ENCODE measurements at places on chromosomes 6 and 20.

DNA sequence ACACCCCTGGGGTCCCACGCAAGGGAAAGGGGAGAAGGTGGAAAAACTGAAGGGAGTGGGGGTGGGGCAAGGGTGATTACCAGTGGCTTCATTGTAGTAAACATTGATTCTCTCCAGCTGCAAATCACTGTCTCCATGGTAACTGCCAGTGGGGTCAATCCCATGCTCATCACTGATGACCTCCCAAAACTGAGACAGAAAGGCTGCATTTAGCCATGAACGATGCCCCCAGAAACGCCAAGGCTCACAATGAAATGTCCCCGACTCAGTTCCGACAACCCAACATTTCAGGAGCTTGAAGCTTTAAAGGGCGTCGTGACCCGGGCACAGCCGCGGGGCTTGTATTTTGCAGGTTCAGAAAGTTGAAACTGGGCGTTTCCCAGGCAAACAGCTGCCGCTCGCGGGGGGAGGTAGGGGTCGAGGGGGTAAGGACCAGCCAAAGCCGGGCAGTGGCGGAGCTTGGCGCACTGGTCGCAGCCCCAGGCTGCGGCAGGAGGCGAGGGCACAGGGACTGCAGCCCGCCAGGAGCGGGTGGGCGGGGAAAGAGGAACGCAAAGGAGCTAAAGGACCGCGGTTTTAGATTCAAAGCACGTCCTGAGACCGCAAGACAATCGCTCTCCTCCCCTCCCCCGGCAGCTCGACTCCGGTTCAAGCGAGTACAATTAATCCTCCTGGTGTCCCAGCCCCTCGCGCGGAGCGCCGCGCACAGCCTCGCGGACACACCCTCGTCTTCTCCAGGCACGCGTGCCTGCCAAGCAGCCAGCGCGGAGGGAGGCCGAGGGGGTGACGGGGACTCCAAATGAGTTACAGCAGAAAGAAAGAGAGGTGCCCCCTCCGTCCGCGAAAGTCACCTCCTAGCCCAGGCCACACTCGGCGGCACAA, 731 bp downstream of the TUBB2B start:
- peak; percentile 57 for DNase-seq

DNA sequence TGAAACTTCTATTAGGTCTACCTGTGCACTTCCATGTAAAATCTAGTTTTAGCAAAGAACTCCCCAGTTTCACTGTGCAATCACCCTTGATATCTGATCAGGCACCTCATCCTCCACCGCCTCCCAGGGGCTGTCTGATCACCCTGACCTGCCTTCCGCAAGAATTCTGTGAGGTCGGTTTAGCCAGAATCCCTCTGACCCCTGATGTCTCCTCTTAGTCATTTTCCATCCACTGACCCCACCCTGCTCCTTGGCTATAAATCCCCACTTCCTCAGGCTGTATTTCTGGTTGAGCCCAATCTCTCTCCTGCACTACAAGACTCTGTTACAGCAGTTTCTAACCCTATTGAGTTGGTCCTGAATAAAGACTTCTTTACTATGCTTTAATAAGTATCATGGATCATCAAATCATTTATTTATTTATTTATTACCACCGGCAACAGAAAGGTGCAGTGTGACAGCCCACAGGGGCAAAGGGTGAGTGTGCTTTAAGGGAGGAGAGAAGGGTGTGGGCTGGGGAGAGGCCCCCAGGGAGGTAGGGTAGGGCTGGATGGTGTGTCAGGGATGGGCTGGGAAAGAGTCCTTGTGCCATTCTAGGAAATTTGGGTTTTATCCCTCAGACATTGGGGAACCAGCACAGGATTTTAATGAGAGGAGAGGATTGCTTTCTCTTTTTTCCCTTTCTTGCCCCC, 11.2 kb upstream of the SERPINB6 start:
- DNase-seq: no peak

DNA sequence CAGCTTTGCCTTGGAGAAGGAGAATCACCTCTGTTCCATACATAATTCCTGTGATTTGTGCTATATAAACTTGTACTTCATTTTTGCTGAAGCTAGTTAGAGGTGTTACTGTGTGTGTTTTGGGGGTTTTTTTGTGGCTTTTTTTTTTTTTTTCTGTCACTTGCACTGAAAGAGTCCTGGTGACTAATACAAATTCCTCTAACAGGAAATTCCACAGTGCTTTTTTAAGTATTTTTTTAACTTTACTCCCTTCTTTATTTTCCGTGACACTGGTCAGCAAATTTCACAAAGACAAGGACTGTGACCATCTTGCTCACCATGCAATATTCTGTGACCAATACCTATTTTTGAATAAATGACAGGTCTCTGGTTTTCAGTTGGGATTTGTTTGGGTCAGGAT, 110.5 kb downstream of the ISM1 start:
- peak; percentile 43 for DNase-seq

- no peak for DNase-seq
Measured at GRCh38 chr20:52746190-52746589, 226.0 kb upstream of the TSHZ2 start.

DNA sequence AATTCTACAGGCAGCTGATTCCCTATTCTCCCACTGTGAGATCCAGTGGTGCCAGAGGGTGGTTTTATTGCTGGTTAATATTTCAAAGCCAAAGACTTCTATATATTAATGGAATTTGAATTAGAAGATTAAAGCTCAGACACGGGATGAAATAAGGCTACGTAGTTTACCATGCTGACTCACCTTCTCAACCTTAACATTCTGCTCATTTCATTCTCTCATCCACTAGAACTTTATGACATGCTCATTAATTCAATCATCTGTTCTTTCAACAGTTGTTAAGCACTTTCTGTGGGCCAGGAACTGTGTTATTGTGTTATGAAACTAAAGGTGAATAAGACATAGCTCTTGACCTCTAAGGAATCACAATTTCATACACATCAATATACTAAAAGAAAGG, 456.9 kb upstream of the MAP3K7 start:
- DNase-seq: no peak

DNA sequence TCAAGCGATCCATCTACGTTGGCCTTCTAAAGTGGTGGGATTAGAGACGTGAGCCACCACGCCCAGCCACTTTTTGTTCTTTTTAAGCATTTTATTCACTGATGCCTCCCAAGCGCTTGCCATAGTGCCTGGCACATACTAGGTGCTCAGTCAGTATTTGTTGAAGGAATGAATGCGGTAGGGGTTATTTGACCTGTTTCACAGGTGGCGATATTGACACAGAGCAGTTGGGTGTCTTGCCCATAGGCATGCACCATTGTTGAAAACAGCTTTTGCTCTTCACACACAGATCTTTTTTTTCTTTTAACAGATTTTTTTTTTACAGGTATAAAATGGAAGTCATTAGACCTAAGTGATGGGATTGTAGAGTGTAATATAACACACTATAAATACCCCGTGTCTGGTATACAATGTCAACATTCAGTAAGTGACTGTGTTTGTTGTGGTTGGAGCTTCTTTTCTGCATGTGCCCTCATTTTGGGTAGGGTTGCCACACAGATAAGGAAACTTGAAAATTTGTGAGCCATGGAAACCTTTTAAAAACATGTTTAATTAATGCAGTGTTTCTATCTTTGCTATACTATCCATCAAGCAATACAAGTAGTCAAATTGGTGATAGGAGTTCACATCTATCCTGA, 24.8 kb downstream of the RREB1 start:
- no peak for DNase-seq

DNA sequence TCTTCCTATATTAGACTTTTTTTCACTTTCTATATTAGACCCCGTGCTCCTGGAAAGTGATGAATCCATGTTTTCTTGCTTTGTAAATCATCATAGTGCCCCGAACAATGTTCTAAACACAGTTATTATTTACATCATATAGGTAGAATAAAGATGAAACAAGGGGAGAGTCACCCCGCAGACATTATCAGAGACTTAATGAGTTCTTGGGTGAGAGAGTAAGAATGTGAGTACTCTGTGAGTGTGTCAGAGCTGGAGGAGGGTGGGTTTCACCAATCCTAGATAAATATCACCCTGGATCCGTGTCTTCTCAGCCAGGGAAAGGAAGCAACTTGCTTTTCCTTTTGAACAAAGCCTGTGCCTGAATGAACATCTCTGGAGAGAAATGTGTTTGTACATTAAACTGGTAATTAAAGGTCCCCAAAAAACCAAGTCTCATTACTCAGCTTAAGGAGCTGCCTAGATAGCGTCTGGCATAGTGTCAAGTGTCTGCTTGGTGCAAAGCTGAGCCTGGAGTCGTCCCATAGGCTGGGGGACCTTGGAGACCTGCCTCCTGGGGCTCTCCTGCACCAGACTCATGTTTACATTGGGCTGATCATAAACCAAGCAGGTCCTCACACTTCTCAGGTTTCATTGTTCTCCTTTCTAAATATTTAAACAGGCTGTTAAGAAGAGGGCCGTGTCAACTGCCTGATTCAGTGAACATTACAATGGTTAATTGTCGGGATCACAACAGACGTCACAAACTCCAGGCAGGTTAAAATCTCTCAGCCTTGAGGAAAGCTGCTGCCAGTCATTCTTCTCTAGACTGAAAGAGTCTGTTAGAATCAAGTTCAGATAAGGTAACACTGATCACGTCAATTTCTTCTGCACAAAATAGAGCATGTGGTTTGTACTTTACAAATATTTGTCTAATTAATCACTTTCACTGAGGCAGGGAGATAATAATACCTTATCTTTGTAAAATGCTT, 179.7 kb upstream of the MYLIP start:
- DNase-seq: peak; percentile 32

DNA sequence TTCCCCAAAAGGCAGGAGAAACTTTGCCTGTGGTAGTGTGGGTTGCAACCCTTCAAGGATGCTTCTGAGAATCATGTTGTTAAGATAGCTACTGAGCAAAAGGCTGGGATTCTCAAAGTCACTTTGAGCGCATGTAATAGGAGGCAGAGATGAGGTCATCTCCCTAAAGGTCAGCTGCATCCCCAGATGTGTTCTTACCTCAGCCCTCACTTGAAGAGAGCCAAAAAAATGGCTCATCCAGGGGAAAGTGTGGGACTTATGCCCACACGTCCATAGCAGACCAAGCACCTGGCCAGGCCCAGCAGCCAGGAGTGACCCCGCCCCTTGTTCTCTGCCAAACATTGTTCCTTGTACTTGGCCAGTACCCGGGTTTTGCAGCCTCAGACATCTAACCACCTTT, 187.0 kb upstream of the BMP2 start:
- DNase-seq: no peak

DNA sequence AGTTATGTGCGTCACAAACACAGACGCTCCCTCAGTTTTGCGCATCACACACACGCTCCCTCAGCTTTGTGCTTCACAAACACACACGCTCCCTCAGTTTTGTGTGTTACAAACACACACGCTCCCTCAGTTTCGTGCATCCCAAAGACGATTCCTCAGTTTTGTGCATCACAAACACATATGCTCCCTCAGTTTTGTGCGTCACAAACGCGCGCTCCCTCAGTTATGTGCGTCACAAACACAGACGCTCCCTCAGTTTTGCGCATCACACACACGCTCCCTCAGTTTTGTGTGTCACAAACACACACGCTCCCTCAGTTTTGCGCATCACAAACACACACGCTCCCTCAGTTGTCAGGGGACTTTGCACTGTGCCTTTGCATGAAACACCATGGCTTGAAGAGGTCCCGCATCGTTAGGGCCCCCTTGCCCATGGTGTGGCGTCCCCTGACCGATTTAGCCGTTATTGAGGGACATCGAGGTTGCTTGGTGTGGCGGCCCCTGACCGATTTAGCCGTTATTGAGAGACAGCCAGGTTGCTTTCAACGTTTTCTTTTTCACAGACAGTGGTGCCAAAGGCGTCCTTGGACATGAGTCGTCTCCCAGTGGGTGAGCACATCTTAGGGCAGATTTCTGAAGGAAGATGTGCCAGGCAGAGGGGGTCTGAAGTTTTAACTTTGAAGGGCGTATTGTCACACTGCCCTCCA, 28.1 kb upstream of the MYT1 start:
- no peak for DNase-seq

DNA sequence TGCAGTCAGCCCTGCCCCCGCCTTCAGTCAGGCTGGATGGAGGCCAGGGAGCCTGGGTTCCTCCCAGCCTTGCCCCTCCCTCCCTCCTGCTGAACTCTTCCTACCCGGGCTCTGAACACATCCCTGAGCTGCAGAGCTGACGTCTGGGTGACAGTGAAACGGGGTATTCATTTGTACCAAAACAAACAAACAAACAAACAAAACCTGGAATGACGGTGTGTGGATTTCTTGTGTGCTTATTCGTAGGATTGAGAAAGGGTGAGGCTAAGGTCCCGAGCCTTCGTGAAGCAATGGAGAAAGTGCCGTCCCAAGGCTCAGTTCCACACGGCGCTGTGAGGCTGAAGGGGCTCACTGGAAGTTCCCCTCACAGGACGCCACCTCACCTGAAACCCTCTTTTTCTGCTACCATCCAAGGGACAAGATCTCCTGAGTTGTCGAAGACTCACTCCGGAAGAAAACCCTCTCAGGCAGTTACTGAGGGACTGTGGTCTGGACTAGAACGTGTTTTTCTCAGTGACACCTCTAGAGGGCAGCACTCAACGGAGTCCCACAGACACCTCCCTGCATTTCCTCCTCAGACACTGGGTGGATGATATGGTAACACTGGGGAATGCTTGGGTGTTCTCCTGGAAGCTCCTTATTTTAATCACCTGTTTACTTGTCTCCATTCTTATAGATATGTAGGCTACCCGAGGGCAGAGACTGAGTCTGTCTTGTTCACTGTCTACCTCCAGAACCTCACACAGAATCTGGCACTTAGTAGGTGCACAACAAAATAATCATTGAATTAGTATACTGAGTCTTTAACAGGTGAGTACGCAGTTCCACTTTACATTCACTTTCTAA, 27.3 kb downstream of the GSTA3 start:
- peak; percentile 78 for DNase-seq

DNA sequence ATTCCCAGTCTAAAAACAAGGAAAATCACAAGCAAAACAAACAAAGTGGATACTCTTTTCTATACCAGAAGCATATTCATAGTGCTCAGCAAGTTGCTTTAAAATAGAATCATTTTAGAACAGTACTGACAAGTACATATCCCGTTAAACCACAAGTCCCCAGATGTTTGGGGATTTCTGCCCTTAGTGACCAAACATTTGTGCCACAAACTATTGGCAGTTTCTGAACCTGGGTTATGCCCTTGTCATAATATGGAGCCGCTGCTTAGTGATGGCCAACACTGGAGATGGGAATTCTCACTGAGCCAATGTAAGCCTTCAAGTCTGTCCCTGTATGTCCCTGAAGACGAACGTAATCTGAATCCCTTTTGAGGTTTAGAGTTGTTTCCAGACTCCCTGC, 436.7 kb upstream of the JAG1 start:
- DNase-seq: no peak

DNA sequence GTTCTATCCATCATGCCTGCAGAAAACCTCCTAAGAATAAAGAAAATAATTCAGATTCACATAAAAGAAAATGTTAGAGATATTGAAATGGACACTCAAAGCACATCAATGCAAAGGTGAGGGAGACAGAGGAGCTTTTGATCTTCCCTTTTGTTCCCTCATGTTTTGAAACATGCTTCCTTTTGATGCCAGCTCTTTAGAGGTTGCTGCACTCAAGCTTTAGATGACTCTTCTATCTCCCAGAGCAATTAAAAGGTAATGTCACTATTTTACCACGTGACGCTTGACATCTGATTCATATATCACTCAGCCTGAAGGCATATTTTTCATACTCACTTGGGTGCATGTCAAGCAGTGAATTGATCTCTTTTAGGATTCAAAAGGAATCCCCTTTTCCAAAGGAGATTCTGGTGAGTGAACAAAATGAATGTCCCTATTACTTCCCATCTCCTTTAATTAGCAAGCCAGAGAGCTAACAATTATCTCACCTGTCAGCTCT, 1026.7 kb downstream of the KIF16B start:
- DNase-seq: no peak

GRCh38 chr6:54910431-54910884, 63.9 kb downstream of the FAM83B start:
- peak; percentile 29 for DNase-seq

- DNase-seq: no peak
Measured at GRCh38 chr6:131640100-131640499, 3.0 kb downstream of the ENPP3 start.

GRCh38 chr20:7257692-7258466, 490.4 kb downstream of the BMP2 start:
- DNase-seq: no peak
